ENCODE measurements at places on chromosomes 13 and 19.

- no peak for DNase-seq
Measured at GRCh38 chr19:7909471-7910067, 5.1 kb upstream of the TGFBR3L start.

GRCh38 chr13:112134391-112135075 lies 67.6 kb downstream of the SOX1 start:
- DNase-seq: no peak

DNA sequence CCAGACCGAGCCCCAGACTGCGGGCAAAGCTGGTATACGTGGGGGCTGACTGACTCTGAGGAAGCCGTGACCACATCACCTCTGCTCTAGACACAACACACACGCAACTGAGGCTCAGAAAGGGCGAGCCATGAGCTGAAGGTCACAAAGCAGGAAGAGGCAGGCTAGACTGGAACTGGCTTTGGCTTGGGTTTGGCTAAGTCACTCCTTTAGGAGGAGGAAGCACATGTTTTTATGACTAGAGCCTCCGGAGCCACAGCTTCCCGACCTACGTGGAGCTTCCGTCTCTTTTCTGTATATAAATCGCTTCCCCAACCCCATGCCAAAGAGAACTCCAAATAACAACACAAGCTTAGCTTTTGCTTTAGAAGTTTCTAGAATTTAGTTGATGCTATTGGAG lies 48.0 kb downstream of the RFX2 start:
- no peak for DNase-seq

- no peak for DNase-seq
Measured at GRCh38 chr13:52161181-52161646, 1.8 kb upstream of the NEK3 start.

DNA sequence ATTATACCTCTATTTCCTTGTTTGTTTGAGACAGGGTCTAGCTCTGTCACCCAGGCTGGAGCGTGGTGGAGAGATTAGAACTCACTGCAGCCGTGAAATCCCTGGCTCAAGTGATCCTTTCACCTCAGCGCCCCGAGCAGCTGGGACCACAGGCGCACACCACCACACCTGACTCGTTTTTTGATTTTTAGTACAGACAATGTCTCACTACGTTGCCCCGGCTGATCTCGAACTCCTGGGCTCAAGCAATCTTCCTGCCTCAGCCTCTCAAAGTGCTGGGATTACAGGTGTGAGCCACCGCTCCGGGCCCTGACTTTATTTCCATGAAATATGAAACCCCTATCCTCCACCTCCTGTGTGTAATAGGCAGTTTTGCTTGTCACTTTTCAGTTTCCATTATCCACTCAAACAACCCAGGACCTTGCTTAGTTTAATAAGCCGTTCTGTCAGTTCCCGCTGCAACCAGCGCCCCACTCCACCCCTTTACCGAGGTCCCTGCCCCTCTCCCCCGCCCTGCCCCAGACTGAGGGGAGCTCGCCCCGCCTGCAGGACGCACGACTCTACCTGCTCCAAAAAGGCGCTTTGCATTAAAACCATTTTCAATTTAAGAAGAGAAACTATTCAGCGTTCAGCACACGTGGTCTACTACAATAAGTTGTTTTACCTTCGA lies 16.9 kb downstream of the ZNF816 start:
- no peak for DNase-seq

GRCh38 chr13:80036845-80037504 lies 304.0 kb downstream of the SPRY2 start:
- no peak for DNase-seq

- no peak for DNase-seq
Measured at GRCh38 chr19:48632692-48633147, 4.5 kb downstream of the DBP start.

DNA sequence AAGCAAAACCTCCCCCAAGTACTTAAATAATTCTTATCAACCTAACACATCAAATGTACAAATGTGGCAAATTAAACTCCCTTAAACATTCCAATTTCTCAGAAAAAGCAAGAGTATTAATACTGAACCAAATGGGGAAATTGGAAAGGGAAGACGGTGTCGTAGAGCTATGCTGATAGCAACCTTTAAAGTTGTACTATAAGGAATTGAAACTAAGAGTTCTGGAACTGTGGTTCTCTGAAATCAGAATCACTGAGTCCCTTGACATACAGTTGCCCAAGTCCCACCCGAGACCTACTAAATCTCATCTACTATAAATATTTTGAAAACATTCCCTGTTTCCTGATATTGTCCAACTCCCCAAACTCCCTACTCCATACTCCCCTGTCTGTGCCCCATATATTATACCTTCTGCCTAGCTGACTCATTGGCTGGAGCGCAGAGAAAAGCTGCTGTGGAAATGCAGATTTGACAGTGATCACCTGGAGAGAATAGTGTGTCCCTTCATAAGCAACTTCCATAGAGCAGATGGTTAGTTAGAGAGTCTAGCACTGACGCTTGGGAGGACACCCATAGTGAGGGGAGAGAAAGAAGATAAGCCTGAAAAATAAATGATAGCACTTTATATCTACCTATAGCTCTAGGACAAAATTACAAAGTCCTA lies 51.4 kb upstream of the ITM2B start:
- DNase-seq: no peak

GRCh38 chr13:35470671-35471661 lies 5.5 kb downstream of the MAB21L1 start:
- DNase-seq: no peak

- DNase-seq: peak; percentile 21
Measured at GRCh38 chr13:101785858-101786257, 333.4 kb downstream of the ITGBL1 start.

DNA sequence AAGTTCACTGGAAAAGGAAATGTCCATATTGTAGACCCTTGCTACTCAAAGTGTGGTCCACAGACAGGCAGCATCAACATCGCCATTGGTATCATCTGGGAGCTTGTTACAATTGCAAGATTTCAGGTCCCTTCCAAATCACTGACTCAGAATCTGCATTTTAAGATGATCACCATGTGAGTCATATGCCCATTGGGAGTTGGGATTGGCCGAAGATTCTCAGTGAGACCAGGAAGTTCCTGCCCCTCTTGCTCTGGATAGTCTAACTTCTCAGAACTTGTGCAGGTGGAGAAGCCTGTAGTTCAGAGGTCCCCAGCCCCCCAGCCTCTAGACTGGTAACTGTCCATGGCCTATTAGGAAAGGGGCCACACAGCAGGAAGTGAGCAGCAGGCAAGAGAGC lies 48.9 kb upstream of the URAD start:
- DNase-seq: no peak

DNA sequence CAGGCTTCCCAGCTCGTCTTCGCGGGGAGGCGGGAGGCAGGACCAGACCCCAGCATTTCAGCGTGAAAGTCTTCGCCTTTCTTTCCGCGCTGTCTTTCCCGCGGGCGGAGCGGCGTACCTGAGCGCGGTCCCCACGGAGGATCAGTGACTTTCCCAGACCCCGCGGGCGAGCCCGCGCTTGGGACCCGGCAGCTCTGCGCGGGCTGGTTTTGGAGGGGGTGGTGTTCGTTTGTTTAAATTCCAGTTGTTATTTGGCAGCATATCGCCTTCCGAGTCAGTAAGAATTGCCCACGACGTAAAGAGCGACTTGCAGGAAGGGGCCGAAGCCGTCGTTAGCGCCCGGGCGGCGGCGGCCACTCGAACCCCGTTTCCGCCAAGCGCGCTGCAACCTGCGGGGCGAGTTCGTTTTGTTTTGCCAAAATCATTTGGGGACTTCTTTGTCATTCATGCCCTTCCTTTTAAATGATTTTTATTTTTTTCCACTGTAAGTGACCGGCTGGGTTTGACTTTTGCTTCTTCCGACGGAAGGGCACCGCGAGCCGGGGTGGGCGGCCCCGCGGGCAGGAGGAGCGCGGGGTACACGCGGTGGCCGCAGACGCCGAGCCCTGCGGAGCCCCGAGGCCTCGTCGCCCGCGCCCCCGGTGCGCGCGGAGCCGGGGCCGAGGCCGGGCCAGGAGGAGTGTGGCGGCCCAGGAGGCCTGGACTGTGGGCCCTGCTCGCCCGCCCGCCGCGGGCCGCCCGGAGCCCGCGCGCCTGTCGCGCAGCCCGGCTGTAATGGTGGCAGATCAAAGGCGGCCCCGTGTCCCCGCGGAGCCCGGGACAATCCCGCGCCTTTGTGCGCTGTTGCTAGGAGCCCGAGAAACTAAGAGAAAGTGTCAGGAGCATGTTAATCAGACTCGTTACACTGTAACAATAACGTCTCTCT lies 75.9 kb downstream of the ZIC5 start:
- no peak for DNase-seq

DNA sequence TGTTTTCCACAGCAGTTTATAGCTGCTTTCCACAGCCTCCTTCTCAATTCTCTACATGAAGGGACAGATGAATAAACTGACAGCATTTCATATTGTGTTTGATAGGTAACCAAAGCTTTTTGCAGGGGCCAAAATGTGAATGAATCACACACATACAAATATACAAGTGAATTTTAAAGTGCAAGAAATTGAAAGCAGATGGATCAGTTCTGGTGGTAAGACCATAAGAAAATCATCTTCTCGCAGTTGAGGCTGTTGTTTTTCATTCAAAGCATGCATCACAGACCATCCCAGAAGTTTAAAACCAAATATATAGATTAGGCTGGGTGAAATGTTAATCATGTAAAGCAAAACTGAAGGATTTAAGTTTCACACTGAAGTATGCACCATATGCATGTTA lies 1569.4 kb downstream of the PCDH9 start:
- DNase-seq: no peak

DNA sequence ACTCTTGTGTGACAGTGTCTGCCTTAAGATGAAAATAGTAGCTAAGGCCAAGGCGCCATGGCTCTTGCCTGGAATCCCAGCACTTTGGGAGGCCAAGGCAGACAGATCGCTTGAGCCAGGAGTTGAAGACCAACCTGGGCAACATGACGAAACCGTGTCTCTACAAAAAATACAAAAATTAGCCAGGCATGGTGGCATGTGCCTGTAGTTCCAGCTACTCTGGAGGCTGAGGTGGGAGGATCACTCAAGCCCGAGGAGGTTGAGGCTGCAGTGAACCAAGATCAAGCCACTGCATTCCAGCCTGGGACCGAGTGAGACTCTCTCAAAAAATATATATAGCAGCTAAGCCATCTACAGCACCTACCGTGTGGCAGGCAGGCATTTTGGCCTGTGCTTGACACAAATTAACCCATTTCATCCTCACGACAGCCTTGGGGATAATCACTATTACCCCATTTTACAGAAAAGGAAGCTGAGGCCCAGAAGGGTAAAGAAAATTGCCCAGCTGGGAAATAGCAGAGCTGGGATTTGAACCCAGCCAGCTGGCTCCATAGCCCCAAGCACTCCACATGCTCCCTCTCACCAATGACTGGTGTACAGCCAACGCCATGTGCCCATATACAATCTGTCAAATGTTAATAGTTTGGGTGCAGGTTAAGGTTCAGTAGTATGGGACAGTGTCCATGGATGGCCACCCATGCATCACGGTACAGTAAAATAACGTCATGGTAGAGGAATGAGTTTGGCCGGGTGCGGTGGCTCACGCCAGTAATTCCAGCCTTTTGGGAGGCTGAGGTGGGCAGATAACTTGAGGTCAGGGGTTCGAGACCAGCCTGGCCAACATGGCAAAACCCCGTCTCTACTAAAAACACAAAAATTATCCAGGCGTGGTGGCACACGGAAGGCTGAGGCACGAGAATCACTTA lies 3.1 kb downstream of the SLC1A5 start:
- no peak for DNase-seq

GRCh38 chr13:50783066-50783465 lies 60.4 kb downstream of the DLEU7 start:
- no peak for DNase-seq

- DNase-seq: no peak
Measured at GRCh38 chr19:51799034-51799773, 4.2 kb downstream of the FPR3 start.

DNA sequence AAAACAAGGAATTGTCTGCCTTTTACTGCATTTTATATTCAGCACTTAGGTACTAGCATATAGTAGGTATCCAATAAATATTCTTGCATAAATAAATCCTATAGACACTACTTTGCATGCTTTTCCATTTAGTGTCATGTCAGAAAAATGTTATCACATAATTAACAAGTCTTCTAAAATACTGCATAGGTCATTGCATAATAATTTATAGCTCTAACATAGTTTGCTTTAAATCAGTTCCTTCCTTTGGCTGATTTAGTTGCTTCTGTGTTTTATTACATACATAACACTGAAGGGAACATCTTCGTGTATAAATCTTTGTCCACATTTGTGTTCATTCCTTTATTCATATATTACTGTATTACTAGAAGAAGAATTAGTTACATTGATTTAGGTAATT lies 36.2 kb downstream of the WASF3 start:
- DNase-seq: no peak

DNA sequence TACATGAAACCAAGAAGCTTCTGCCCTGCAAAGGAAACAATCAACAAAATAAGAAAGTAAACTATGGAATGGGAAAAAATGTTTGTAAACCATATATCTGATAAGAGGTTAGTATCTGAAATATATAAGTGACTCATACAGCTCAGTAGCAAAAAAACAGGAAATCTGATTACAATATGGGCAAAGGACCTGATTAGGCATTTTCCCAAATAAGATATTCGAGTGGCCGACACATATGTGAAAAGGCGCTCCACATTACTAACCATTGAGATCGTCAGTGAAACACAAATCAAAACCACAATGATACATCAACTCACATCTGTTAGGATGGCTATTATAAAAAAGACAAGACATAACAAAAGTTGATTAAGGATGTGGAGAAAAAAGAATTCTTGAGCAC lies 2818.6 kb upstream of the PCDH20 start:
- no peak for DNase-seq

- no peak for DNase-seq
Measured at GRCh38 chr19:33208904-33209849, 15.0 kb downstream of the LRP3 start.

DNA sequence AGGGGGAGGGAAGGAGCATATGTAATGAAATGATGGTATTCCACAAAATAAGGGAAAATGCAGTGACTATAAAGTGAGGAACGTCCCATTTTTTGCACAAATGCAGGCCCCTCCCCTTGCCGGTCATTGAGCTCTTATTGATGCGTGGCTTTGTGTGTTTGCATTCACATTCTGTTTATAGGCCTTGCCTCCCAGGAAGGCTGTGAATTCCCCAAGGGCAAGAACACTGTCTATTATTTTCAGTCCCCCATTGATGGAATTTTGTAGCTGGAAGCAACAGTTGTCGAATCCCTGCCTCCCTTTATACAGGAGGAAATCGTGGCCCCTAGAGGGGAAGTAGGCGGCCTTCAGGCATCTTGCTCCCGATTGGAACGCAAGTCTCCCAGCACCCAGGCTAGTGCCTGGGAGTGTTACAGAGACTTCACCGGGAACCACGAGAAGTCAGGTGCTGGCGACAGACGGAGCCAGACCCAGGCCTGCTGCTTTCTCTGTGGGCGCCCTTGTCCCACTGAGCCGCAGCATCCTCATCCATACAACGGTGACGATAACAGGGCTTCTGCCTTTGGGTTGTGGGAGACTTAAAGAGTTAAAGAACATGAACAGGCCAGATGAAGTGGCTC lies 6.9 kb downstream of the SBSN start:
- DNase-seq: no peak
